Mammary epithelial cell (primary cell): ENCODE measurements at places on chromosomes 3 and 15. TPM values are rescaled to one million over a fixed set of nuclear protein-coding genes. Genes with fewer than 3 reads are reported as not detected.

The RTP2 gene
- polyA plus RNA-seq: not detected

The ZNF80 gene
- not detected for polyA plus RNA-seq

The CCR8 gene
- polyA plus RNA-seq: not detected

The SAMMSON gene
- not detected for polyA plus RNA-seq

DNA sequence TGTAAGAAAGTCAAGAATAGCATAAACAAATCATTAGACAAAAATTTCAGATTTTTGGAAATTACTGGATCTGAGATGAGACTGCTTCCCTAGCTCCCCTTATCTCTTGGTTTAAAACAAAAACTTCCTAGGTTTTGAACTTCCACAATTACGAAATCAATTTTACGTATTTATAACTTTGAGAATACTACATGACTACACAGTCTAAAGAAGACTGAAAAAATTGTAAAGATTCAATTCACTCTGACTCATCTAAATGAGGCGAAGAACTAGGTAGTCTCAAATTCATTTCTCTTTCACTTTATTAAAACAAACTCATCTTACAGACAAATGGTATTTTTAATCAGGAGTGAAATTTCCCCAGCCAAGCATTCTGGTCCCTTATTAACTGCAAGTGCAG is 10.3 kb downstream of the CCDC54 start:
- DNase-seq: peak; percentile 52

- DNase-seq: no peak
Measured at GRCh38 chr15:99550077-99550476, 15.7 kb upstream of the MEF2A start.

- DNase-seq: no peak
Measured at GRCh38 chr15:78680431-78681075, 39.5 kb upstream of the CHRNB4 start.

DNA sequence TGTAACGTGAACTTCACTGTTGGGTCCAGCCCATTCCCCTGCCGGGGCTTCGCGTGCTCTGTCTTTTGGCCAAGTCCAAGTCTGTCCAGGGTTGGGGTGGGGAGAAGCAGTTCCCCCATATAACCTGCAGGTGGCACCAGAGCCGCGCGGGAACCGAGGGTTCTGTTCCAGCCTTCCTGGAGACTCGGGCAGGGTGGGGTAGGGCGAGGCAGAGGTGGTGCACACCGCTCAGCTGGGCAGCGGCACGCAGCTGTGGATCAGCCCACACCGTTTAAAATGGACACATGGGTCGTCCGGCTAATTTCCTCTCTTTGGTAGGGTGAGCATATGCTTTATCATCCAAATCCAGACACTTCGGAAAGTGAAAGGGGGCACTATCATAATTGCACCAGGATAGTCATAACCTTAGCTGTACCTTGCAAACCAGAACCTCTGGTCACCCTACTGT is 118.1 kb downstream of the TBC1D2B start:
- DNase-seq: peak; percentile 57

- DNase-seq: peak; percentile 43
Measured at GRCh38 chr3:63877737-63878393, 14.2 kb downstream of the ATXN7 start.

GRCh38 chr3:12462159-12462947 is 21.9 kb upstream of the TSEN2 start:
- DNase-seq: no peak

DNA sequence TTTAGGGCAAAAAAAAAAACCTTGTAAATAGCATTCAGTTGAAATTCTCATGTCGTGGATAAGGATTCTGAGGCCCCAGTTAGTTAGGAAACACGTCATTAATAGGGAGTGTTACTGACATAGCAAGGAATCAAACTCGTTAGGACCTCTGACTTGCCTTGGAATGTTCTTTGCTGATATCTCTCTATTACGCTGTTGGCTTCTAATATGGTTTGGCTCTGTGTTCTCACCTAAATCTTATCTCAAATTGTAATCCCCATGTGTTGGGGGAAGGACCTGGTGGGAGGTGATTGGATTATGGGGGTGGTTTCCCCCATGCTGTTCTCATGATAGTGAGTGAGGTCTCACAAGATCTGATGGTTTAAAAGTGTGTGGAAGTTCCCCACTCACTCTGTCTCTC is 40.3 kb downstream of the CHL1 start:
- DNase-seq: no peak

DNA sequence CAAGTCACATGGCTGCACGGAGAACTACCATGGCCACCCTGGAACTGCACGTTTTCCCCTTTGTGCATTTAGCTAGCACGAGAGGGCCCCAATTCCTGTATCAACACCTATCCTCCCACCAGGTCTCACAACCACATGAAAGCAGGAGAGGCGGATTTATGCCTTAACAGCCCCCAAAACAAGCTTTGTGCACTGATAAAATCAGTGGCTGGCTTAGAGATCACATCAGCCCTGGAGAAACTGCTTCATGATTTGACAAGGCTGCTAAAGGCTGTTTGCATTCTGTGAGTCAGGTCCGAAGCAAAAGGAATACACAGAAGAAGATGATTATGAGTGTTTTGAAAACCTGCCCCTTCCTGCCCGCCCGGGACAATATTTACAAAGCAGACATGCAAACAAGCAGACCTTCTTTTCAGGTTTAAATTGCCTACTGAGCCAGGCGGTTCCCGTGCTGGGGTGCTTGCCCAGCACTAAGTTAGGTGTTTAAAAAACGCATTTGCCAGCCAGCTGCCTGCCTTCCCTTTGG is 25.9 kb downstream of the CEMIP start:
- no peak for DNase-seq

DNA sequence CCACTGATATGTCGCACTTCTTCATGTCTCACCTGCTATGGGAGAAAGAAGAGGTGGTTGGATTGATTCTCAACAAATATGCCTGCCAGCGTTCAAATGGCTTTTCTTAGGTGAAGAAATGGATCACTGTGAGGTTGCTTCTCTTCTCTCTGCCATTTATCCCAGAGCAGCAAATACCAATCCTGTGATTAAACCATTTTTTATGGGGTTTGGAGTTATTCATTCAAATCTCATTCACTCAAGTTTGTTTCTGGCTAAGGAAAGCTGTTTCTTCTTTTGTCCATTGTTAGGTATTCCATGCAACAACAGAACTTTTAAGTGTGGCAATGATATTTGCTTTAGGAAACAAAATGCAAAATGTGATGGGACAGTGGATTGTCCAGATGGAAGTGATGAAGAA is 12.2 kb upstream of the C3orf52 start:
- peak; percentile 62 for DNase-seq

- DNase-seq: no peak
Measured at GRCh38 chr3:127785711-127786265, 36.5 kb downstream of the MGLL start.

DNA sequence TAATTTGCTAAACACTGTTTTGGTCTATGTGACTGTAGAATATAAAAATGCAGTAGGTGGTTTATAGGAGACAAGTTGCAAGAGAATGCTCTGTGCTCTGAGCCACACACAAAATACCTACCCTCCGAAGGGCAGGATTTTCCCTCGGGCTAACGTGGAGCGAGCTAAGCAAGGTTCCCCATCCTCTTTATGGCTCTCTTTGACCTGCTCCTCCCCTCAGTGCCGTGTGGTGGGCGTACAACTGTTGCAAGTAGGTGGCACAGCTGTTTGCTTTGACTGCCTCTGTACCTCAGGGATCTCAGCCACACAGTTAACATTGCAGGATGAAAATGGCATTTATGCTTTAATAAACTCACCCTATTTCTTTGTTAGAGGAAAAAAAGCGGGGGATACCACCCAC is 339.1 kb downstream of the SATB1 start:
- DNase-seq: no peak

DNA sequence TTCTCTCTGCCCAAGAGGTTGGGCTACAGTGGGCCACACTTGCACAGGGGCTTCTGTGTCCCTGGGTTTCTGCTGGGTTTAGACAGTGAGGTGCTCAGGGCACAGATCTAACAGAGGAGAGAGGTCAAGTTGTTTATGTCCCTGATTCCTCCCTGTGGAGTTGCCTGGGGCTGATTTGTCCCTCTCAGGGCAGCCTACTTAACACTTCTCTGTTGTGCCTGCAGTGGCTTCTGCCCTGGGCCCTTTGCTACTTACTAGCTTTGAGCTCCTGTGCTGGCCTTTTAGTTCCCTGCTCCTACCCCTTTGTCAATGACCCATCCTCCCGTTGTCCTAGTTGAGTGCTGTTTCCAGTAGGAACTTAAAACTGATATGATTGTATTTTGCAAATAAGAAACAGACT is 114.0 kb upstream of the RGMA start:
- no peak for DNase-seq

GRCh38 chr3:56884387-56884786 is 82.6 kb upstream of the ARHGEF3 start:
- DNase-seq: peak; percentile 84
